ENCODE measurements at places on chromosomes 12 and 14.
A peak's percentile ranks its signal among the peaks of the same experiment; 100 is the strongest.

GRCh38 chr14:22577334-22577908 is 11.6 kb downstream of the DAD1 start:
- no peak for DNase-seq

GRCh38 chr14:61527325-61528100 is 167.8 kb upstream of the HIF1A start:
- DNase-seq, result no peak

DNA sequence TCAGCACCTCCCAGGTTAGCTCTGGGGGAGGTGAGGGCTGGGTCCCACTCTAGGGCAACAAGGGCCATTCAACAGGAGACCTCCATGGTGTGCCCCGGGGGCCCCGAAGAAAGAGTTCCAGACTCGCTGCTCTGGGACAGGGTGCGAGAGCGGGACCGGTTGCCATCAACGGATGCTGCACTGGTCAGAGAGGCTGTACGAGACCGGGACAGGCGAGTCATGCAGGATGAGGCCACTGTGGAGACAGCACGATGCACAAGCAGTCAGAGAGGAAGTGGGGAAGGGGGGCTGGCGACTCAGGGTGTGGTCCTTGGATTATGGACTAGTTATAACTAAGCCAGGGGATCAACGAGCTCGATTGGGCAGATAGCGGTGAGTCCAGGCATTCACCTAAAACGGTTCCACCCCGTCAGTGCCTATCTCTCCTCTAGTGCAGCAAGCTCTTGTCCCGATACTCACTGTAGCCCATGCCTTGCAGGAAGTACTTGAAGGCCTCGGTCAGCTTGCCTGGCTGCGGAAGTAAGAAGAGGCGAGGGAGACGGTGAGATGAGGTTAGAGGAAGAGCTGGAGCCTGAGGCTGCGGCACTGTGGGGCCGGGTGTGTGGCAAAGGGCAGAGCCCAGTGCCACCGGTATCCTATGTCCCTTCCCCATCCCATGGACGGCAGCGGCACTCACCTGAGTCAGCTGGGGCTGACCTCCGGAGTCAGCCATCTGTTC is 7.2 kb downstream of the NDRG2 start:
- no peak for DNase-seq

DNA sequence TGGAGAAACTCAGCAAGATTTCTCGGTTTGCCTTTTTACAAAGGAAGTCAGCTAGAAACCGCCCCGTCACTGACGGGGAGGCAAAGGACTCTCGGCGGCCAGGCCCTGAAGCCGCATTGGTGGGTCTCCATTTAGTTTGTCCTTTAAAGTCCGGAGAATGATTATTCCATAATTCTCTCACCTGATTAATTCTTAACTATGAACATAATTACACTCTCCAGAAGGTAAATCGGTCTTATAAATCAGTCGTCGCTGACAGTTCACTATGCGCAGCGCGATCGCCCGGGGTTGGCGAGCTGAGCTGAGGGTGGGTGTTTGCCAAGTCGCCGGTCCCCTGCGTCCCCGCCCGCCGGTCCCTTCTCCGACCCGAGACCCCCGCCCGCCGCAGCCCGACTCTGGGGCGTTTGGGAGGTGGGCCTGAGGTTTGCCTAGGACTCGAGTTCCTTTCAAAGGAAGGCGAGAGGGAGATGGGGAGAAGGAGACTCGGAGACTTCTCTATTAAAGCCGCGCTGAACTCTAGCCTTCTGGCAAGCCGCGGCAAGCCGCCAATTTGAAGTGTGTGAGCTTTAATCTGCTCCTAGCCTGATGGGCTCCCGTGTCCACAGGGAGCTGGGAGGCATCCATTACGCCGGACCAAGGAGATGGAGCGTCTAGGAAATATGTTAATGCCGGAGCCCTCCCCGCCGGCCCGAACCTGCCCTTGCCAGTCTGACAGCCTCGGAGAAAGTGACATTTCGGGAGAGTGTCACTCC is 392.9 kb downstream of the NOVA1 start:
- no peak for DNase-seq

GRCh38 chr12:89949457-89950195 is 241.0 kb upstream of the ATP2B1 start:
- peak; percentile 65 for DNase-seq

DNA sequence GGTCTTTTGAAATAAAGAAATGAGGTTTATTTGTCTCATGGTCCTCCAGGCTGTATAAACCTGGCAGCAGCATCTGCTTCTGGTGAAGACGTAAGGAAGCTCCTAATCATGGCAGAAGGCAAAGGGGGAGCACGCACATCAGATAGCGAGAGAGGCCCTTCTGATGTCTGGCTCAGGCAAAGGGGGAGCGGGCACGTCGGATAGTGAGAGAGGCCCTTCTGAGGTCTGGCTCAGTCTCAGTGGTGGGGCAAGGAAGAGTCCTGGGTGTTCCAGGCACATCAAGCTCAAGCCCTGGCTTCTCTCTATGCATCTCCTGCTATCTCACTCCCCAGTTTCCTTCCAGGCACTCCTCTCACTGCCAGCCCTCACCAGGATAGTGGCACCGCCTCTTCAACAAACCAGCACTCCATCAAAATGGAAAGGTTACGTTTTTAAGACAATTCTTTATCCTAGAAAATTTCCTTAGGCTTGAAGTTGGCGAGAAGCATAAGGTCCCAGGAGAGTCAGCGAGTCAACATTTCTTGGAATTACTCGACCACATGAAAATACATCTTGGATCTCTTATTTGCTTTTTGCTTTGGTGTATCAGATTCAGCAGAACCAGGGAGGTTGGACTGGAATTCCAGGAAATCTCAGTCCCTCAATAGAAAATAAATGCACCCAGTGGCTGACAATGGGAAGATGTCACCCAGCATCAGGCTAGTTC is 189.6 kb upstream of the TMEM132C start:
- DNase-seq, result no peak

GRCh38 chr14:89473989-89474388 is 57.0 kb upstream of the FOXN3 start:
- DNase-seq, result no peak

GRCh38 chr12:109868182-109869051 is 11.9 kb downstream of the GLTP start:
- no peak for DNase-seq

GRCh38 chr12:108701779-108702441 is 29.4 kb downstream of the CORO1C start:
- no peak for DNase-seq

DNA sequence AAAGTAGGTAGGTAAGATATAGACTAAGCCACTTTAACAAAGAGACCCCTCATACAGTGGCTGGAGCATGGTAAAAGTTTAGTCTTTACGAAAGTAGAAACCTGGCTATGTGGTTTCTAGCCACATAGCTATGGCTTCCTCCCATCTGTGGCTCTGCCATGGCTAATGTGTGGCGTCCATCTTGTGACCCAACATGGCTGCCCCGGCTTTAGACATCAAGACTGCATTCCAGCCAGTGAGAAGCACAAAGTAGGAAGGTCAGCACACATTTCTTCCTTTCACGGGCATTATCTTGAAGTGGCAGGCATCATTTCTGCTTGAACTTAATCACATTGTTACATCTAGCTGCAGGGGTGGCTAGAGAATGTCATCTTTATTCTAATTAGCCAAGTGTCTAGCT is 148.3 kb downstream of the TBX5 start:
- no peak for DNase-seq

DNA sequence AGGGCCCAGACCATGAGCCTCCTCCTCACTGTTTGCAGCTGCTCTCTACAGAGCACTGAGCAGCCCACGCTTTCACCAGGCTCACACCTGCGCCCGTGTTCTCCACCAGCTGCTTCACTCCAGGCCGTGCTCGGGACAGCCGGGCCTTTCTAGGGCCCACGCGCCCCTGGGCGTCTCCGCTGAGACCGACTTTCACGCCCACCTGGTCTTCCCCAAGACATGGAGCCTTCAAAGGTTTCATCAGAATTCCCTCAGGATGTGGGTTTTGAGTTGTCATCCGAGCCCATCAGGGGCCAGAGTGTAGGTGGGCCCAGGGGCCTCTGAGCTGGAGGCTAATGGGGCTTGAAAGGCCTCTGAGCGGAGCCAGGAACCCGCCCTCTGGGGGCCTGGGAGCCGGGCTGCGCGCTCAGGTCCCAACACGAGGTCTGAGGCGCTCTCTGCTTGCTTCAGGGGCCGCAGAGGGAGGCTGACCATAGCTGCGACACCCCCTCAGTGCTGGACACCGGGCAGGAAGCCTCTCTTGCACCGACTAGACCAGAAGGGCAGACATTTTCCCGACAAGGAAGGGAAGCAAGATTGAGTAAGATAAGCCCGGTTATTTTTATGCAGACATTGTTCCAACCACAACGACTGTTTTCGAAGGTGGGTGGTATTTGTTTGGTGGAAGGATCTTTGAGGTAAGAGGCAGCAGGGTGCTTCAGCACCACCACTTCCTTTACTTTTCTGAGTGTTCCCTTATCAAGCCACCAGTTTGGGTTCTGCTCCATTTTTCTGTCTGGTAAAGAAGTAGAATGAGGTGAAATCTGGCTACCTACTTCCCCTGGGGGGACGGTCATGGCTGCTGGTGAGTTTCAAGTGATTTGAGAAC is 125.0 kb upstream of the FUT8 start:
- peak; percentile 76 for DNase-seq

- DNase-seq, result peak; percentile 53
Observed at GRCh38 chr12:66087365-66087943, 43.1 kb downstream of the LLPH start.

DNA sequence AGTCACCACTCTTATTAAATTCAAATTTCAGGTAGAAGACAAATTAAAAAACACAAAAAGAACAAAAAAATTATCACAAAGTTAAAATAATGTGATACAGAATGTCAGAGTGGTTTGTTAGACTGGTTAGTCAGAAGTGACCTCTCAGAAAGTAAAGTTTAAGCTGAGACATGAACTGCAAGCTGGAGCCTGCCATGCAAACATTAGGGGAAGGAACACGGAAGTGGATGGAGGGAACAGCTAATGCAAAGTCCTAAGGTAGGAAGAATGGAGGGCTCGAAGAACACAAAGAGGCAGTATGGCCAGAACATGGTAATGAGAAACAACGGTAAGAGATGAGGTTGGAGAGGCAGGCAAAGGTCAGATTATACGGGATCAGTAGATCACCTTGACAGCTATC is 41.7 kb downstream of the WDHD1 start:
- no peak for DNase-seq

DNA sequence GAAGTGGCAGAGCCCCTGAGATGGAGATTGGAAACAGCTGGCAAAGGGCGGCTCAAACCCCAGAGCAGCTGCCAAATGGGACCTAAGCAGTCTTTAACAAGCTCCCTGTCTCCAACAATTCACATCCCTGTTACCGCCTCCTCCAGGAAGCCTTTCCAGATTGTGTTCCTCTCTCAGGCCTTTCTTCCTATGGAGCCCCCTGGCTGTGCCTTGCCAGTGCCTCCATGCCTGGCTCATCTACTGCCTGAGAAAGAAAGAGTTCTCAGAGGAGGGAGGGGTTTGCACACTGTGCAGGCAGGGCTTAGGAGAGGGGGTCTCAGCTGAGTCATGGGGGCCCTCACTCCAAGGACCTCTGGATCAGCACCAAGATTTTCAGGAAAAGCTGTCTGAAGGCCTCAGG is 8.8 kb upstream of the KRT74 start:
- DNase-seq, result no peak

DNA sequence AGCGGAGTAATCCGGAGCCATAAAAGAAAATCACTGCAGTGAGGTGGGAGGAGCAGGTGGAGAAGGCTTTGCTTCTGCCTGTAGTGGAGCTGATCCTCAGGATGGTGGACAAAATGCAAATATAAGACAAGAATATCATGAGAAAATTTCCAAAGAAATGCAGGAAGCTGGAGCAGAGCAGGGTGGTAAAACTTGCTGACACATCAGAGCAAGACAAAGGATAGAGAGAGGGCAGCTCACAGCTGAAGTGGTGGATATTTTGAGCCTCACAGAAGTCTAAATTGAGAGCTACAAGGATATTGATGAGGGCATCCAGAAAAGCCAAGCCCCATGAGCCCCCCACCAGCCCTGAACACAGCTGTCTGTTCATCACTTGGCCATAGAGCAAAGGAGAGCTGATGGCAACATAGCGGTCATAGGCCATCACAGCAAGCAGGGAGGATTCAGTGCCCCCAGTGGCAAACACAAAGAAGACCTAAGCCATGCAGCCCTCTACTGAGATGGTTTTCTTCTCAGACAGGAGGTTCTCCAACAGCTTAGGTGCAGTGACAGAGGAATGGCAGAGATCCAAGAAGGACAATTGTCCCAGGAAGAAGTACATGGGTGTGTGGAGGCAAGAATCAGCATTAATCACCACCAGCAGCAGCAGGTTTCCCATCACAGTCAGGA is 30.0 kb upstream of the ANP32D start:
- no peak for DNase-seq

- no peak for DNase-seq
Observed at GRCh38 chr12:19550626-19551025, 111.3 kb downstream of the AEBP2 start.

DNA sequence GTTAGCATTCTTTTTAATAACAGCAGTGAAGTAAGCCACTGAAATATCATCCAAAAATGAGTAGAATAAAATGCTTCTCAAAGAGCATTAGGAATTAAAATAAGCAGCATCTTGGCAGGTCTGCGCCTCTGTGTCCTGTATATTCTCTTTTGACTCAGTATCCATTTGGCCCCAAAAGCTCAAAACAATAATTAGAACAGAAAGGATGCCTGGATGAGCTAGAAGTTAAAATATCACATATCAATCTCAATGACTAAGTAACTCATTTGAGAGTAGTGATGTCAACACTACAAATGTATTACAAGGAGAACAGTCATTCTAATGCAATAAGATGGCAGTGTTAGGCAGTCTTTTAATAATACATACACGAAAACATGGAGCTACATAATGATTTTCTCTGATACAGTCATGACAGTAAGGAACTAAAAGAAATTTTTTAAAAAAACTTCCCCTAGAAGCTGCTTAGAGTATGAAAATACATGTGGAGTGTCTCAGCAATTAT is 160.9 kb upstream of the ABCD2 start:
- no peak for DNase-seq
